ENCODE measurements at places on chromosomes 4 and X.

DNA sequence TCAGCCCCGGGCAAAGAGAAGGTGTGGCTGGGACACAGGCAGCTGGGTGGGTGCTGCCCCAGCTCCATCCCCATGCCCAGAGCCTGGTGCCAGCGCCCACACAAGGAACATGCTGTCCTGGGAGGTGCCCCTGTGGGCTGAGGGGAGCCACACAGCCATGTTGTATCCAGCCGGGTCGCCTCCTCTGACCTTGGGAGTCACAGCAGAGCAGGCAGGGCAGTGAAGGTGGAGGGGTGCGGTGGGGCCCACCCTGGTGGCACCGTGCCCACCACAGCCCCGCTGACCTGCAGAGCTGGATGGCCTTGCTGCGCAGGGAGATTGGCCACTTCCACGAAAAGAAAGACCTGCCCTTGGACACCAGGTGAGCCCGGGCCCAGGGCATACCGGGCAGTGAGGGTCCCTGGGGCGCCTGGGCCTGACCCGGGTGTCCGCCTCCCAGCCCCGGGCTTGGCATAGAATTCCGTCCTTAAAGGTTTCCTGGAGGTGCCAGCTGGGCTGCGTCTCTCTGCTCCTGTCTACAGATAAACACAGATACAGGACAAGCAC lies 18.7 kb upstream of the ADD1 start:
- DNase-seq = no peak

DNA sequence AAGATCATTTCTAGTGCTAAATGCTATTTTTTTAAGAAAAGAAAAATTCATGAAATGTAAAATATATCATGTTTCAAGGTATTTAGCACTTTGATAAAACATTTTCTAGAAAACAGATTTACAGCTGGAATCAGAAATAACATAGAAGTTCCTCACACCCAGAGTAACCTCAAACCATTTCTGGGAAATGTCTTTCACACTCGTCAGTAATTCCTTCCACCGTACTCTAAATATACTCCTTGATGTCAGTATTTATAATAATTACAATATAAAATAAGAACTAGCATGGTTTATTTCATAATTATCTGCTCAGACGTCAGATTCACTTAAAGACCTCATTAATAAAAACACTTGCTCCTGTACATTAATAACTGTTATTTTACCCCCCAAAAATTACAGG lies 103.9 kb downstream of the ADGRA3 start:
- no peak for DNase-seq

- peak; percentile 35 for DNase-seq
Measured at GRCh38 chr4:108060164-108060563, 70.5 kb downstream of the HADH start.

- no peak for DNase-seq
Measured at GRCh38 chr4:80615099-80615498, 279.6 kb downstream of the CFAP299 start.

GRCh38 chr4:37538931-37539330 lies 147.2 kb downstream of the RELL1 start:
- DNase-seq = no peak

GRCh38 chr4:143773998-143774895 lies 73.8 kb upstream of the FREM3 start:
- DNase-seq = peak; percentile 14

DNA sequence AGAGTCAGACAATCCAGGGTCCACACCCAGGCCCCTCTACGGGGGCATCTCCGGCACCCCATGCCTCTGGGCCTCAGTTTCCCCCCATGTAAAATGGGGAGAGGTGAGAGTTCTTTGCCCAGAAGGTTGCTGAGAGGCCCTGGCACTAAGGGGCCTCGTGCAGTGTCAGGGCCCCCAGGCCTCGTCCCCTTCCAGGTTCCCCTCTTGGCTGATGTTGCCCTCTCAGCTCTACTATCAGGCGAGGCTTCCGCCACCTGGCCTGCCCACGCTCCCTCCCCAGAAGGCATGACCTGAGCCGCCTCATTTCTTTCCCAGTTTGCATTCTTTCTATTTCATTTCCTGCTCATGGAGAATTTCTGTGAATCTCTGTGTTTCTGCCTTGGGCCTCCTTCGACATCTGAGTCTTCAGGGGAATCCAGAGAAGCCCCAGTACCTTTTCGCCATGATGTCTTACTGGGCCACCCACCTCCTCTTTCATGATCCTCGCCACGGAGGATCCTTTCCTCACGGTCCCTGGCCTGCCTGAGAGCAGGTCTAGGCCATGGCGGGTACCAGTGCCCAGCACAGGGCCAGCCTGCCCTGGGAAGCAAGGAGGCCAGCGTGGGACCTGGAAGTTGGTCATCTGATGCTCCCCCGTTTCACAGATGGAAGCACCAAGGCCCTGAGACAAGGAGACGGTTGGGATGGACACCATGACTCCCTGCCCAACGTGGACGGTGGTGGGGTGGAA lies 21.9 kb upstream of the MRFAP1 start:
- no peak for DNase-seq

DNA sequence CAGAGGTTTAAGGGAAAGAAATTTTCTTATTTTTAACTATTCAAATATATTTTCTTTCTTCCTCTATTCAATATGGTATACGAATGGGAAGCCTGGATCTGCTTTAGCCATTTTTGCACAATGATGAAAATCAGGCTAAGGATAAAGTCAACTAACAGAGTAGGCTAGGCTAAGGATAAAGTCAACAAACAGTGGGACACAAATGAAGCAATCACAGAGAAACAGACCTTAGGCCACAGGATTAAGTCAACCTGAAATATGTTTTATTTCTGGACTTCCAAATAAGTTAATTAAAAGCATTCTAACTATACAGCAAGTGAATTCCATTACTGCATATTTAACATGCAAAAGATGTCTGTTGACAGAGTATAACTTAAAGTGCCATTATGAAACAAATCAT lies 17.0 kb downstream of the DYNLT3 start:
- no peak for DNase-seq

GRCh38 chrX:95063554-95063953 lies 1389.5 kb downstream of the FAM133A start:
- no peak for DNase-seq

DNA sequence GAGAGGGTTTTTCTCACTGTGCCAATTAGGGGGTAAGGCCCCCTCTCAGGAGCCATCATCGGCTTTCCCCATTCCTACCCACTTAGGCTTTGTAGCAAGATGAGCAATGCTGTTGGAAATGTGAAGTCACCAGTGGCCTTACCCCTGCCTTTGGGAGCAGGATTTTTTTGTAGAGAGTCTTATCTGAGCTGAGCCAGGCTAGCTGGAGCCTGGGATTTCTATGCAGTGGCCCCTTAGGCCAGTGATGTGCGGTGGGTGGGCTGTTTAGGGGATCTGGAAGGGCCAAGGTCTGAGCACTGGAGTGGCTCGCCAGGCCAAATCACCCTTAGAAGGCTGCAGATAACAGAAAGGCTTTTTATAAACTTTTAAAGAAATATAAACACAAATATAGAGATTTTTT lies 4.2 kb downstream of the CXorf65 start:
- no peak for DNase-seq

GRCh38 chr4:159171287-159171686 lies 68.4 kb downstream of the RAPGEF2 start:
- DNase-seq = no peak

- DNase-seq = no peak
Measured at GRCh38 chr4:165248102-165248501, 40.7 kb downstream of the KLHL2 start.

- DNase-seq = no peak
Measured at GRCh38 chr4:123088501-123088900, 166.1 kb upstream of the NUDT6 start.

GRCh38 chr4:60500810-60501209 lies 699.3 kb upstream of the ADGRL3 start:
- DNase-seq = no peak

DNA sequence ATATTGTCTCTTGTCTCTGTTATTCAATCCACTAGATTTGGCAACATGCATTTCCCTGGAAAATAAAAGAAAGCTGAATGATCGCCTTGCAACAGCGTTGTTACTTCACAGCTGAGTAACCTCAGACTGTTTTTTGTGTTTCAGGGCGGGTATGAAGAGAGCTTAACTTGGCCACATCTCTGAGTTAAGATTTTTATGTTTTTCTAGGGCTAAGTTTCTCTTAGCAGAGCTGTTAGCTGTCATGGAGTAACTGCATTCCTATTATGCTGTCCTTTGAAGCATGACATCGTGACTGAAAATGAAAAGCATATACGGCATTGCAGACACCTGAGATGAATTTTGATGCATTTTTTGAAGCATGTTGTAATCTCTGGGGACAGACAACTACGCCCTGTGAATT lies 1798.9 kb downstream of the PCDH7 start:
- peak; percentile 23 for DNase-seq

- no peak for DNase-seq
Measured at GRCh38 chr4:173182403-173182802, 13.8 kb downstream of the GALNT7 start.

GRCh38 chrX:148457279-148457678 lies 43.1 kb upstream of the AFF2 start:
- DNase-seq = no peak

- peak; percentile 25 for DNase-seq
Measured at GRCh38 chr4:13892739-13893105, 265.2 kb upstream of the BOD1L1 start.

GRCh38 chr4:115215935-115216334 lies 102.5 kb upstream of the NDST4 start:
- no peak for DNase-seq

GRCh38 chr4:16377887-16378286 lies 151.6 kb upstream of the TAPT1 start:
- no peak for DNase-seq

DNA sequence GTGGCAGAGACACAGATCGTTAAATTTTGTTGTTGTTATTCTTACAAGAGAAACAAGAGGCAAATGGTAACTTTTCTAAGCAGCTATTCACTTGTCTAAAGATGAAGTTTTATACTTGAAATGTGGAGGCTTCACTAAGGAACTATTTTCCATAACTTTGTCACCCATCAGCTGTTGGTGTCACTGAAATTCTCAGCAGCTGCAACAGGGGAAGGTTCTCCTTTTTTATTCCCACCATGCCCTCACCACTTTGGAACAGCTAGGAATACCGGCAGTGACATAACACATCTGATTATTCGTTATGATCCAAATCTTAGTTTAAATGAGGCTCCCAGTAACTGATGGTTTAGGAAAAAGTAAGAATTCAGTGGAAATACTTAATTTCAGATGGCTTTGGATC lies 147.0 kb upstream of the LEF1 start:
- DNase-seq = peak; percentile 9

- DNase-seq = no peak
Measured at GRCh38 chr4:154478547-154478946, 13.1 kb downstream of the DCHS2 start.

DNA sequence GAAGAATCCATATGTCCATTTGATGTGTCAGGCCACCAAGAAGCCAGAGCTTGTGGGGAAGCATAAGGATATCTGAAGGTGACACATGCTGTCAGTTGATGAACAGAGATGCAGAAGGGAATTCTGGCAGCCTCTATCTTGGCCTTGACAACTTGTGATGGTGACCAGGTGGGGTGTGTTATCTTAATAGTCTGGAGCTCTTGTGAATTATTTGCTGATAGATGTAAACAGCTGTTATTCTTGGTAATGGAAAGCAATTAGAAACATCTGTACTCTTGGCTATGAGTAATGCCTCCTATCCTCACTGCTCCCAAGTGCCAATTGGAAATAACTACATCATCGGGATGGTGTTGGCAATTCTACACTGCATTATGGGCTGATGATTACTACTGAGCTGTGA lies 51.9 kb downstream of the NAA11 start:
- DNase-seq = peak; percentile 74

DNA sequence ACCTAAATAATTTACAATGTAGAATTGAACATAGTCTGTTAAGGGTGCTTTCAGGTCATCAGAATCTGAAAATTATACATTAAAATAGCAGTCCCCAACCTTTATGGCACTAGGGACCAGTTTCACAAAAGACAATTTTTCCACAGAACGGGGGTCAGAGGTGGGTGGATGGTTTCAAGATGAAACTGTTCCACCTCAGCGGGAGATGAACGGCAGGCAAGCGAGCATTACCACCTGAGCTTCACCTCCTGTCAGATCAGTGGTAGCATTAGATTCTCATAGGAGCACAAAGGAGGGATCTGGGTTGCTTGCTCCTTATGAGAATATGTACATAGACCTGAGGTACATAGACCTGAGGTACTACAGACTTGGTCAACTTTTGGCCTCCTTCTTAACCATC lies 29.0 kb downstream of the LRBA start:
- DNase-seq = no peak

Measured in muscle of back (tissue), 13 donors.